ENCODE measurements at places on chromosomes 11 and 22.
A peak's percentile ranks its signal among the peaks of the same experiment; 100 is the strongest.

- no peak for DNase-seq
Measured at GRCh38 chr11:117425679-117426296, 98.1 kb downstream of the CEP164 start.

GRCh38 chr11:122267602-122268001 is 151.6 kb upstream of the BLID start:
- DNase-seq = no peak

DNA sequence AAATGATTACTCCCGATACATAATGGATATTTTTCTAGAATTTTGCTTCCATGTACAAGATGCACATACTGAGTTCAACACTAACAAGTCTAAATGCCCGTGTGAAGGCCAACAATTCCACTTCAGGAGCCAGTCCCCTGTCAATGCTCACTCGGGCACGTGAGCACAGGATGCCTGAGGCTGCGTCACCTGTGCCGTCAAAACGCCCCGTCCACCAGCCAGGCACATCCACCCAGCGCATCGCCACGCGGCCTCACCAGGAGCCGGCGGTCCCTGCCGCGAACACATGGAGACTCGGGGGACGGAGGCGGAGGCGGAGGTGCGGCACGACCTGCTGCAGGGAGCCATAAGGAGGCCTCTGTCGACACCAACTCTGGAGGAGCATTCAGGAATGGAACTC is 9.8 kb downstream of the TOLLIP start:
- DNase-seq = no peak

DNA sequence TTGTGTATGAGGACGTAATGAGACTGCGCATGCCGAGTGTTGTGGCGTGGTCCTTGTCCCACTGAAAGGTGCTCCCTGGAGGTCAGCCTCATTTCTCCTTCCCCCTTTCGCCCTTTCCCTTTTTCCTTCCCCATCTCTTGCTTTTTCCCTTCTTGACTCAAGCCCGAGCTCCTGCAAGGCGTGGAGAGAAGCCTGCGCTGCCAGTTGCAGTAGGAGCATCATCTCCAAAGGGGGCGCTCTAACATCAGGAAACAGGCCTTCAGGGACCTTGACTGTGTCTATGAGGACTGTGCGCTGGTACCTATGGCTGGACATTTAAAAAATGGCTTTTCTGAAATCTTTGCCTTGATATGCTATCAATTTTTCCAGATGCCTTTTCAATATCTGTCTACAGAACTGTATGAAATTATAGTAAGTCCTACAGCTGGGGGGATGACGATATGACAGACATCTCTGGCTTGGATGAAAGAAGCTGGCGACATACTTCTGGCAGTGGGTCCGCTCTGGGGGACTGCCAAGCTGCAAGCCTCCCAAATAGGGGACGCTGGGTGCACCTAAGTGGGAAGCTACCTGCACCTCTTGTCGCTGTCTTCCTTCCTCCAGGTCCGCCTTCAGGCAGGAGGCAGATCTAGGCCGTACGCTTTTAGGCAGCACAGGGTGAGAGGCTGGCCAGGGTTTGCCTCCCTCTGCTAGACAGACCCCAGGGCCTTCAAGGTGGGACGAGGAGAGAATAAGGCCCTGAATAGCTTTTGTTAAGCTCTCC is 96.5 kb downstream of the NXPE2 start:
- peak; percentile 21 for DNase-seq

DNA sequence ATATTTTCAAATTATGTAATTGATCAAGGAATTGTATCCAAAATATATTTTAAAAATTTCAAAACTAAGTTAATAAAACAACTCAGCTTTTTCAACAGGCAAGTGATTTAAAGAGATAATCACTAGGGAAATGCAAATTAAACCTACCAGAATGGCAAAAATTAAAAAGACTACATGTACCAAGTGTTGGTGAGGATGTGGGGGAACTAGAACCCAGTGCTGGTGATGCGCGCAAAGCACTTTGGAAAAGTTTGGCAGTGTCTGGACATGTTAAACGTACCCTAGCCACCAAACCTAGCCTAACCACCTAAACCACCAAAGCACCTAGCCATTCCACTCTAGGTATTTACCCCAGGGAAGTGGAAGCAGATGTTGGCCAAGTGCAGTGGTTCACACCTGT is 22.9 kb downstream of the PACSIN2 start:
- DNase-seq = no peak

GRCh38 chr11:103832762-103833161 is 203.7 kb upstream of the DDI1 start:
- no peak for DNase-seq

DNA sequence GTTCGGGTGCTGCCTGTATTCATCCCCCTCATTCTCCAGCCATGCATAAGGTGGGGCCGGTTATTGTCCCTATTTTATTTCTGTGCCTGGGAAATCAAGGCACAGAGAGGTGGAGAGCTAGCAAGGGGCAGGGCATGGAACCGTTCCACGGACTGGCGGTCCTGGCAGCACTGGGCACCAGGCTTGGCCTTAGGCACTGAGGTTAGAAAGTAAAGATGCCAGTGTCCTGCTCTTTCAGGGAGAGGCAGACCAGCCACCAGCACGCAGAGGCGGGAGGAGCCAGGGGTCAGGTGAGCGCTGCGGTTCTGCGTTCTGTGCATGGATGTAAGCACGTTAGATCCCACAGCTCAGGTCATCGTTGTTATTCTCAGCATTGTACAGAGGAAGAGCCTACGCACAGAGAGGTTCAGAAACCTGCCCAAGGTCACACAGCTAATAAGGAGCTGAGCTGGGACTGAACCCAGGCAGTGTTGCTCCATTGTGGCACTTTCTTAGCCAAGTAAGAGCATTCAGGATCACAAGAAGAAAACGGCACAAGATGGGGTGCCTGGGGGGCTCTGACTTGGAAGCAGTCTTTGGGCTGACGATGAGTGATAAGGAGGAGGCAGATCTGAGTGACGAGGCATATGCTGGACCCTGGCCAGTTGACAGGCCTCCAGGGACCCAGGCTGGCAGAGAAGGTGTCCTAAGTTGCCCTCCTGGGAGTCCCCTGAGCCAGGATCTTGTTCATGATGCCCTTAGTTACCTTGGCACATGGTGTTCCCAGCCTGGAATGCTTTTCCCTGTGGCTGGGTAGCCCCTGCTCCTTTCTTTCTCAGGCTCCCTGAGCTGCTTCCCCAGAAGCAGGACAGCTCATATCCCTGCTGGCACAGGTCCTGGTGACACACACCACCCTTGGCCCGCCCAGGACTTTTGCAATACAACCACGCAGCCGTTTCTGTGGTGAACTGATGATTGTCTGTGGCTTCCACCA is 41.1 kb downstream of the OSBPL5 start:
- DNase-seq = no peak

GRCh38 chr11:725624-726202 is 19.7 kb downstream of the EPS8L2 start:
- DNase-seq = no peak

GRCh38 chr22:42800451-42801251 is 56.4 kb downstream of the ARFGAP3 start:
- no peak for DNase-seq

DNA sequence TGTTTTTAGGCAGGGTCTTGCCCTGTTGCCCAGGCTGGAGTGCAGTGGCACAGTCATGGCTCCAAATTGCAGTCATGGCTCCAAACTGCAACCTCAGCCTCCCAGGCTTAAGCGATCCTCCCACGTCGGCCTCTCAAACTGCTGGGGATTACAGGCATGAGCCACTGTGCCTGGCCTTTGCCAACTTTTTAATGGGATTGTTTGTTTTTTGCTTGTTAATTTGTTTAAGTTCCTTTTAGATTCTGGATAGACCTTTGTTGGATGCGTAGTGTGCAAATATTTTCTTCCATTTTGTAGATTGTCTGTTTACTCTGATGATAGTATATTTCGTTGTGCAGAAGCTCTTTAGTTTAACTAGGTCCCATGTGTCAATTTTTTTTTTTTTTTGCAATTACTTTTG is 10.0 kb upstream of the SCGB1D1 start:
- no peak for DNase-seq

DNA sequence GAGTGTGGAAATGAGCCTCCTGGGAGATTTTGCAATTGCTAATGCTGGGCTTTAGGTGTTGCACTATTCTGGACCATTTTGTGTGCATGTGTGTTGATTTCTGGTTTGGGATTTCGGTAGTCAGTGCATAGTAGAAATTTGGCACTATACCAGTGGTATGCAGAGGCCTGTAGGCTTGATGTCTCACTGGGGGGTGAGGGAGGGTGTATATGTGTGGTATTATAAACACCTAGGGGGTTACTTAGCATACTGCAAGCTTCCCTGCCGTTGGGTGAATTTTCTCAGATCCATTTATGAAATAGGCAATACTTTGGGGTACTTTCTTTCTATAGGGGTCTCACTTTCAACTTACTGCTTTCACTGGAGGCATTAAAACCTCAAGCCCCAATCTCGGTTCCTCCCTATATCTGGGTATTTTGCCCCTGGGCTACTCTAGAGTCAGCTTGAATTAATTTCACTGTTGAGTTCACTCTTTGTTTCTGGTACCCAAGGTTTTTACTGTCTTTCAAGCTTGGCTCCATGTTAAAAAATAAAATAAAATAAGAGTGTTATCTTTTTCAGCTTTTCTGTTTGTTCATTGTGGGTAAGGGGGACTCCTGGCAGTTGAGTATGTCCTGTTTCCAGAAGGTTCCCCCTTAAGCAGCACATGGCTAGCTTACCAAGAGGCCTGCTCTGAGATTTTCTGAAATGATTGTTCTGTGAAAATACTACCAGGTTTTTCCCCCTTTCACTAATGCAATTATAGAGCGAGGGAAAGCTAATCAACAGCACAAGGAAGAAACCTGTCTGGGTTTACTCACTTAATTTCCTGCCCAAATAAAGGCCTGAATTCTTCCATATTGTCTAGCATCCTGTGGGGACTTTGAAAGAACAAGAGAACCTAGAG is 45.8 kb downstream of the PPFIBP2 start:
- DNase-seq = no peak

GRCh38 chr22:49685686-49686085 is 142.0 kb downstream of the BRD1 start:
- DNase-seq = no peak

DNA sequence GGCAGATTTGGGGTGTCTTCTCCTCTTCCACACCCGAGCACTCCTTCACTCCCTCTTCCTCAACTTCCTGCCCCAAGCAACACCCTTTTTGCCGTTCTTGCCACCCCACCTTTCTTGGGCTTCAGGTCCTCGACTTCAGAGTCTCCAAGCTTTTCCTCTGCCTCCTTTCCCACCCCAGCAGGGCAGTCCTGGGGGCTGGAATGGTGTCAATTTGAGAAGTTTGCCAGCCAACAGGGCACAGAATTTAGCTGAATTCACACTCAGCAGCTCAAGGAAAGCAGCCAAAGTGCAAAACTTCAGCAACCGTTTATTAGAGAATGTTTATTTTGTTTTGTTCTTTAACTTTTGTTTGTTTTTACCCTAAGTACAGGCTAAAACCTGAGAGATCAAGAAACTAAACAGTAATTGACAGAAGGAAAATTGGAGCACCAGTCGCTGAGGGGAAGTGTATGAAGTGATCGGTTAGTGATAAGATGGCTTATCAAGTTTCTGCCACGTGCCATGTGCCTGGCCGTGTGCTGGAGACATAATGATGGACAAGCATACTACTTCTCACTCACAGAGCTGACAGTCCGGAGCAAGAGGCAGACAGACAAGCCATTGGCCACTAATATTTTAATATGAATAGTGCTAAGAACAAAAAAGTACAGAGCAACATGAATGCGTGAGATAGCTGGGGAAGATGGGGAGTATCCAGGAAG is 44.4 kb downstream of the AHNAK start:
- no peak for DNase-seq

GRCh38 chr11:125978181-125978716 is 32.4 kb downstream of the VSIG10L2 start:
- no peak for DNase-seq

DNA sequence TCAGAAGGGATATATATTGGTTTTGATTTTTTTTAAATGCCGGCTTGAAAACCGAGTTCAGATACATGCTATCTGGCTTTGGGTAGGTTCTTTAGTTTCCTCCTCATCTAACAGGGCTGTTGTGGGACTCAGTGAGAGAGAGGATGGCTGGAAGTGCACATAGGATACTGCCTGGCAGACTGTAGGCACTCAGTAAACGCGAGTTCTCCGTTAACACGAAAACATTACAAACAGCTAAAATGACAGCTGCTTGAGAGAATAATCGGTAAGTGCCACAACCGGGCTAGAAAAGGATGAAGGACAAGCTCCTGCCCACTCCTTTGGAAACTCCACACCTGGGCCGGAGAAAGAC is 369 bp downstream of the XRRA1 start:
- no peak for DNase-seq

DNA sequence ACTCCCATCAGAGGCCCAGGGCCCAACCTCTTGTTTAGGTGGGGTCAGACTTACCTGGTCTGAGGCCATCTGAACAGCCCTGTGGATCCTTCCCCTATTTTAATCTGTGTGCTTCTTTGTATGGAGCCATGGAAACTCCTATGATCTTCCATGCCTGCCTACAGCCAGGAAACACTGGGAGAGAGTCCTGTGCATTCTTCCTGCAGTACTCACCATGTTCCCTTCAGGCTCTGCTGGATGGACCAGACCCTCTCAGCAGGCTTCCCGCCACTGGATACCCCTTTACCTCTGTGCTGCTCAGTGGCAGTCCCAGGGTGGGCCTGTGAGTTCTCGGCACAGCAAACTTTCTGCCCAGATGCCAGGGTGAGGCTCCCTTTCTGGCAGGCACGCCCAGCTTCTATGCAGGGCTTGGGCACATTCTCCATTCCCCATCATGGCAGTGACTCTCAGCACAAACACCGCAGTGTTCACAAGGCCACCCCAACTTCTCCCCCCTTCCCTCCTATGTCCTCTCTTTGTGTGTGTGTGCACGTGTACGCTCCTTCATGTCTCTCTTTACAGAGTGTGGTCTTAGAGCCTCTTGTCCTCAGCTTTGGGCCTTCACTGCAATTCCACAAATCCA is 34.8 kb downstream of the NEU3 start:
- no peak for DNase-seq
